ENCODE measurements at places on chromosomes 6 and 20. TPM values are rescaled to one million over a fixed set of nuclear protein-coding genes. Genes with fewer than 3 reads are reported as not detected.

The SLC17A3 gene
- not detected for total RNA-seq

The AMD1 gene
- total RNA-seq, result 40.2 TPM

- H3K27me3 ChIP-seq, result no peaks in the 10 kb centered on the region
- DNase-seq, result no peak
- H3K27ac ChIP-seq, result no peak overlapping the region
- H3K4me1 ChIP-seq, result peaks cover 9% of the 10 kb centered on the region
- no peak overlapping the region for H3K4me3 ChIP-seq
- no peaks in the 10 kb centered on the region for H3K36me3 ChIP-seq
Measured at GRCh38 chr6:81696524-81696923, 56.0 kb downstream of the TENT5A start.

- no peaks in the 10 kb centered on the region for H3K27me3 ChIP-seq
- H3K27ac ChIP-seq, result no peak overlapping the region
- no peak overlapping the region for H3K4me3 ChIP-seq
- no peak for DNase-seq
- no peaks in the 10 kb centered on the region for H3K36me3 ChIP-seq
Measured at GRCh38 chr6:20260360-20260759, 48.1 kb upstream of the MBOAT1 start.

Data from adrenal gland (tissue), 19 donors.